ENCODE measurements at places on chromosomes 11 and 22.

DNA sequence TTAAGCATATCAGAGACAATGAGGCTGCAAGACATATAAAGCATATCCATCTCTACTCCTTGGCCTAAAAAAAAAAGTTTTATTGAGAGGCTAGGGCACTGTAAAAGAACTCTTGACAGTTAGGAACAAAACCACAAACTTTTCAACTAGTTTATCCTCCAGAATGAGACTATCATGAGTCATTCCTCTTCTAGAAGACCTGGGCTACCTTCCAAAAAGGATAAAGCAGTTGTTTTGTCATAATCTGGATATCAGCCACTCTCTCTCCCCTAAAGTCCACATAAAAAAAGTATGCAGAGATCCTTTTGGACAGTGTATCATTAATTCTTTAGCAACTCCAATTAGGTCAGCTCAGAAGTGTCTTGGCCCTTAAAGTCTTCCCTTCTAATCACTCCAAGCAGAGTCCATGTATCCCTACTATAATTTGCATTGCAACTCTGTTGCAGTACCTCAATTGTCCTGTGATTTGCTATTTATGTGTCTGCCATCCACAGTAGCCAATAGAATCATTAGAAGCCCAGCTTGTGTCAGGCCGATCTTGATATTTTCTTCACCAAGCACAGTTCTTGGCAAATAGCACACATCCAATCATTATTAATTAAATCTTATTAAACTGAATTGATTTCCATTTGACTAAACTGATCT is 10.4 kb downstream of the OR51T1 start:
- no peaks in the 10 kb centered on the region for H3K4me1 ChIP-seq
- H3K27ac ChIP-seq, result no peak overlapping the region
- H3K4me3 ChIP-seq, result no peak overlapping the region

GRCh38 chr11:20544603-20545237 is 54.7 kb upstream of the SLC6A5 start:
- no peaks in the 10 kb centered on the region for H3K27me3 ChIP-seq
- no peak overlapping the region for H3K27ac ChIP-seq
- H3K4me3 ChIP-seq, result no peak overlapping the region
- DNase-seq, result no peak
- no peaks in the 10 kb centered on the region for H3K4me1 ChIP-seq

GRCh38 chr11:1759151-1759850 is 4.4 kb downstream of the CTSD start:
- H3K36me3 ChIP-seq, result no peaks in the 10 kb centered on the region
- no peaks in the 10 kb centered on the region for H3K27me3 ChIP-seq
- peak; percentile 67 for DNase-seq

- DNase-seq, result no peak
- H3K27ac ChIP-seq, result no peak overlapping the region
- peaks cover 7% of the 10 kb centered on the region for H3K4me1 ChIP-seq
- no peaks in the 10 kb centered on the region for H3K36me3 ChIP-seq
- H3K4me3 ChIP-seq, result no peak overlapping the region
Measured at GRCh38 chr11:3382613-3383285, 3.8 kb upstream of the ZNF195 start.

GRCh38 chr11:61787928-61788491 is 4.4 kb downstream of the TMEM258 start:
- H3K27ac ChIP-seq, result no peak overlapping the region
- H3K4me3 ChIP-seq, result no peak overlapping the region
- peaks cover 56% of the 10 kb centered on the region for H3K36me3 ChIP-seq
- DNase-seq, result no peak
- peaks cover under 1% of the 10 kb centered on the region for H3K4me1 ChIP-seq

DNA sequence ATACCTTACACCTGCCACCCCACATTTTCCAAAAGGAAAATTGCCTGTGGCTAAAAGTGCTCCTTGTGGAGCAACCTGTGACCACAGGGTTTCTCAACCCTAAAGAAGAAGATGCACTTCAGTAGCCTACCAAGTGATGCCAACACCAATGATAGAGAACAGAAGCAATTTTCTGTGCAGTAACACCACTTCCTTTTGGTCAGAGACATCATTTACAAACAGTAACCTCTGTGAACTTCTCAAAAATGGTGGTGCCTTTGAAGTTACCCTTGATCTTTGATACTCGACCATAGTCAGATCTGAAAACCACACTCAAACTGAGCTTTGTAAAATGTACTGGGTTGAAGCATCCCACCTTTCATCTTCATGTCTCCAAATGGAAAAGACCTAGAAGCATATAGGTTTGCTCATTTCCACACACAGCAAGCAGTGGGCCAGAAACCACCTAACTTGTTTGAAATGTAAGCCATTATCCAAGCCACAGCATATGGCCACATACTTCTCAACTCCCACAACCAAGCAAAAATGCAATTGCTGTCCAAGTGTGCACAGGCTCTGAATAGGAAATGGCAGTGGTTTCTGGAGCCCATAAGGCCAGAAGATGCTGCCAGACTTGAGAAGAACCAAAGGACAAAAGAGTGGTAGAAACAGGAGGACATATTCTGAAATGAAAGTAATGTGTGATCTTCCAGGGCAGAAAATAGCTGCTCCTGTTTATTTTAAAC is 24.3 kb downstream of the MPPED2 start:
- no peak overlapping the region for H3K4me3 ChIP-seq
- peaks cover 17% of the 10 kb centered on the region for H3K4me1 ChIP-seq
- DNase-seq, result no peak
- H3K36me3 ChIP-seq, result no peaks in the 10 kb centered on the region
- H3K27ac ChIP-seq, result no peak overlapping the region

DNA sequence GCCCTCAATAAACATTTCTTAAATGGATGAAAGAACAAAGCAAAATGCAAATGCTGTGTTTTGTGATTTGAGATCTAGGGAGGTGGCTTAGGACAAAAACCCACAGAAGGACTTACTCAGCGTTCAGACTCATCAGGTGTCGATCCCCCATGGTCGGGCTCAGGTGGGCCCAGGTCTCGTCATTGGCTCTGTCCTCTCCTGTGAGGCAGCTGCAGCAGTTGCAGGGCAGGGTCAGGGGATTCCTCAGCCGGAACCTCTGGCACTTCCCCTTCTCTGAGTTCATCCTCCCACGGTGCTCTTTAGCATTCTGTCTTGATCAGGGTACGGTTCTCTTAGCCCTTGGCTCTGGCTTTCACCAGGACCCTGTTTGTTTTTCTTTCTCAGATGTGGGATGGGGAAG is 14.0 kb upstream of the ACR start:
- H3K4me1 ChIP-seq, result no peaks in the 10 kb centered on the region
- peaks cover 8% of the 10 kb centered on the region for H3K27me3 ChIP-seq
- H3K4me3 ChIP-seq, result no peak overlapping the region
- H3K27ac ChIP-seq, result no peak overlapping the region
- peaks cover 7% of the 10 kb centered on the region for H3K36me3 ChIP-seq

- H3K36me3 ChIP-seq, result no peaks in the 10 kb centered on the region
- peak; percentile 88 for DNase-seq
- H3K4me3 ChIP-seq, result no peak overlapping the region
- H3K27me3 ChIP-seq, result no peaks in the 10 kb centered on the region
Measured at GRCh38 chr11:94800414-94800813, 32.3 kb downstream of the AMOTL1 start.

DNA sequence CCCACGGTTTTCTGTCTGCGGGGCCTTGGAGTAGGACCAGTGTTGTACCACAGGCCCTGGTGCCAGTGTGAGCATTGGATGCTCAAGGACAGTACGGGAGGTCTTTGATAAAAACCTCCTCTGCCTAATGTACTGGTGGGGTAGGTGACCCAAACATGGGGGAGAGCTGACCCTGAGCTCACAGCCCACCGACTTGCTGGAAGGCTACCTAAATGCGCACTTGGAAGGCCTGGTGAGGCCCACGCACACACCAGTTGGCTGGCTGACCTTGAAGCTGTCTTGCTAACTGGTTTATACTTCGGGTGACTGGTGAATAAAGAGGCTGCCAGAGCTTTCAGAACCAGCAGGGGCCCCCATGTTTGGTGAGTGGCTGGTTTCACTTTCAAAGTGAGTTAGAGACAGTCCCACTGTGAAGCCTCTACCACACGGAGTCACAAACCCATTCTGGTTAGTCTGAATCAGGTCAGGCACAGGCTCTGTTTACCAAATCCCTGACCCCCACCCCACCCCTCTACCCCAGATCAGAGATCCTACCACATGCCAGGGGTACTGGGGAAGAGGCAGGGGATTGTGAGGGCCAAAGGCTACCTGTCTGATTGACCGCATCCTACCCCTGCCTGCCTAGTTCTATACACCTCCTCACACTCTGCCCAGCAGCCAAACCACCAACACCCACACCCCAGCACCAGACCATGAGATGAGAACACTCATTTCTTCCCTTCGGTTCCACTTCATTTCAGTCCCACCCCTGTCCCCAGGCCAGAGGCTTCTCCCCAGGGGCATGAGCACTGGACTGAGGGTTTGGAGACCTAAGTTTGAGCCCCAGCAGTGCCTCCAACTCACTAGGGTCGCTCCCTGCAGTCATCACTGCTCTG is 12.7 kb upstream of the IL2RB start:
- H3K27ac ChIP-seq, result no peak overlapping the region
- no peak for DNase-seq
- H3K4me1 ChIP-seq, result peaks cover 10% of the 10 kb centered on the region
- H3K27me3 ChIP-seq, result no peaks in the 10 kb centered on the region

GRCh38 chr22:34917239-34917638 is 148.7 kb upstream of the ISX start:
- no peak overlapping the region for H3K27ac ChIP-seq
- no peaks in the 10 kb centered on the region for H3K4me1 ChIP-seq
- no peak overlapping the region for H3K4me3 ChIP-seq

DNA sequence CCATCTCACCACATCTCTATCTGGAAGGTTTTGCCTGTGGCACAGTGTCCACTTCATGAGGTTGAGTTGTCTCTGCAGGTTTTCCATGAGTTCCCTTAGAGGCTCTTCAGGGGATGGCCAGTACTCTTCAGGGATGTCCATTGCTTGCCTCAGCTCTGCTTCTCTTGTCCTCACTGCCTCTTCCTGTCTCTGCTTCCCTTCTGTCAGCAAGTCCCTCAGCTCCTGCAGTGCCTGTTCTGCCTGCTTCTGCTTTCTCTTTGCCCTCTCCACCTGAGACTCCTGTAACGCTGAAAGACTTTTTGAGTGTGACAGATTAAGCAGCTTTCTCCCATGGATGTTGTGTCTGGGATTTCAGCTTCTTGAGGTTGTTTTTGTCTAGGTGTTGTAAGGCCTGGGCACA is 38.2 kb upstream of the MRPL17 start:
- H3K27ac ChIP-seq, result no peak overlapping the region
- no peak for DNase-seq
- H3K36me3 ChIP-seq, result no peaks in the 10 kb centered on the region
- H3K27me3 ChIP-seq, result no peaks in the 10 kb centered on the region
- no peak overlapping the region for H3K4me3 ChIP-seq
- no peaks in the 10 kb centered on the region for H3K4me1 ChIP-seq

DNA sequence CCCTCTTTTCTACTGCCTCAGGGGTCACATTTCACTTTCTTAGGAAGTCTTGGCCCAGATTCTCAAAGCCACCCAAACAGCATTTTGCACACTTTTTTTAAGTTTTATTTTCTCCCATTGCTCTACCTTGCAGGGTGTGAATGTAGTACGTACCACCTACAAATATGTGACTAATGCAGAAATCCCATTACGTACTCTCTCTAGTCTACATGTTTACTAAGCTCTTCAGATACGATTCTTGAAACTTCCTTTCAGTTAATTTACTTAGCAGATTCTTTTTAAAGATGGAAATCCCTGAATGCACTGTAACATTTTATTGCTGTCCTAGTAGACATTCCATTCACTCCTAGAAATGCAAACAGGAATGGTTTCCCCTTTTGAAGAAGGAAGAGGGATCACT is 61.3 kb downstream of the LRRC4C start:
- H3K36me3 ChIP-seq, result no peaks in the 10 kb centered on the region
- no peak overlapping the region for H3K4me3 ChIP-seq
- DNase-seq, result no peak
